ENCODE measurements at places on chromosomes 1 and 21.

GRCh38 chr1:2091611-2092604, 41.7 kb downstream of the PRKCZ start:
- DNase-seq = no peak

DNA sequence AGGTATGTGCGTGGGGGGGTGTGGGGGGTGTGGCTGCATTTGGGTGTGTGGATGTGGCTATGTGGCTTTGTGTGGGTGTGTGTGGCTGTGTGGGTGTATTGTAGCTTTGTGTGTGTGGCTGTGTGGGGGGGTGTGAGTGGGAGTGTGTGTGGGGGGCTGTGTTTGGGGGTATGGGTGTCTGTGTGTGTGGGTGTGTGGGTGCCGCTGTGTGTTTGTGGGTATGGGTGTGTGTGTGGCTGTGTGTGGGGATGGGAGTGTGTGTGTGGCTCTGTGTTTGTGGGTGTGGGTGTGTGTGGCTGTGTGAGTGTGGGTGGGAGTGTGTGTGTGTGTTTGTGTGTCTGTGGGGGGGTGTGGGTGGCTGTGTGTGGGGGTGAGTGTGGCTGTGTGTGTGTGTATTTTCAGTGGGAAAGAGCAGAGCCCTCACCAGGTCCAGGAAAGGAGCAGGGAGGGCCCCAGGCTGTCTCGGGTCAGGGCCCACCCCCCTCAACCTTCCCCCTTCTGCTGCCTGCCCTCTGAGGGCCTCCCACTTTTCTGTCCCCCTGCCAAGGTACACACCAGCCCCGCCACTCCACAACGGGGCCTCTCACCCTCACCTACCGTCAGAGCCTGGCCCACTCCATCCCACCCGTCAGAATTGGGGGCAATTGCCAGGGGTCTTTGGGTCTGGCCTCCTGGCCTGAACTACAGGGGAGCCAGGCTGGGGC, 1.9 kb upstream of the COL8A2 start:
- DNase-seq = no peak

DNA sequence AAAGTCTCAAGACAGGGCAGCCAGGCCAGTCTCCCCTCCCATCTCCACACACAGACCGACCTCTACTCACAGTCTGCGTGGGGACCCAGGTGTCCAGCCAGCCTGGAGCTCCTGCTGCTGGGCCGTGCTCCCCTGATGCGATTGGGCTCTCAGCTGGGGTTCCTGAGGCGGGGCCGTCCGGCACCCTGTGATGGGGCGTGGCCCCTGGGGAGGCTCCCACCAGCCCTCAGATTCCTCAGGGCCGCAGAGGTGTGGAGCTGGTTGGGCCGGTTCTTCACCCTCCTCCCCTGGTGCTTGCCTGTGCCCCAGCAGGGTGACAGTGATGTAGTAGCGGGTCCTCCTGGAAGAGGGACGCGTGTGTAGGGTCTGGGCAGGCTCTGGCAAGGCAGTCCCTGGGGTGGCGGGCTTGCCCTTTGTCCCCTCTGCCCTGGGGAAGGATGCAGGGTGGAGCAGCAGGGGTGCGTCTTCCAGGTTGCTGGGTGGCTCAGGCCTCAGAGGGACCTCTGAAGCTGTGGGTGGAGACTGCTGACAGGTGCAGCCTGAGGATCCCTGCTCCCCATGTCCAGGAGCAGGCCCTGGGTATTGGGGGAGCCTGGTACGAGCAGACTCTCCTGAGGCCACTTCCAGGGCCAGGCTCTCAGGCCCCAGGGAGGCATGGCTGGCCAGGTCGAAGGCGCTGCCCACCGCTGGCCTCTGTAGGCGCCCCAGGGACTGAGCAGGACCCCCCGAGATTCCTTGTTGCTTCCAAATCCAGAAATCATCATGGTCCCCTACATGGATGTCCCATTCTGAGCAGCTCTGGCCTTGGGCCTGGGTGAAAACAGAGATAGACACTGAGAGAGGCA, at the start of gene CRYBG2:
Gene CRYBG2, minus strand, starts transcription at position 155 of the 845 bp plus-strand sequence. CDS start 7,473 bp downstream, outside the sequence.
- DNase-seq = no peak

GRCh38 chr1:72412286-72412685, 129.9 kb upstream of the NEGR1 start:
- no peak for DNase-seq

DNA sequence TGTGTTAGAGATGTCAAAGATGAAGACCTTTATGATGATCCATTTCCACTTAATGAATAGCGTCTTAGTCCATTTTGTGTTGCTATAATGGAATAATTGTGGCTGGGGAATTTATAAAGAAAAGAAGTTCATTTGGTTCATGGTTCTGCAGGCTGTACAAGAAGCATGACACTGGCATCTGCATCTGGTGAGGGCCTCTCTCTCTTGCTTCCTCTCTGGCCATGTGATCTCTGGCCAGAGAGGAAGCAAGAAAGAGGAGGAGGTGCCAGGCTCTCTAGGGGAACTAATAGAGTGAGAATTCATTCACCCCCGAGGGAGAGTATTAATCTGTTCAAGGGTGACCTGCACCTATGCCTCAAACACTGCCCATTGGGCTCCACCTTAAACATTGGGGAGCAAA, 242.8 kb downstream of the DISC1 start:
- DNase-seq = no peak

DNA sequence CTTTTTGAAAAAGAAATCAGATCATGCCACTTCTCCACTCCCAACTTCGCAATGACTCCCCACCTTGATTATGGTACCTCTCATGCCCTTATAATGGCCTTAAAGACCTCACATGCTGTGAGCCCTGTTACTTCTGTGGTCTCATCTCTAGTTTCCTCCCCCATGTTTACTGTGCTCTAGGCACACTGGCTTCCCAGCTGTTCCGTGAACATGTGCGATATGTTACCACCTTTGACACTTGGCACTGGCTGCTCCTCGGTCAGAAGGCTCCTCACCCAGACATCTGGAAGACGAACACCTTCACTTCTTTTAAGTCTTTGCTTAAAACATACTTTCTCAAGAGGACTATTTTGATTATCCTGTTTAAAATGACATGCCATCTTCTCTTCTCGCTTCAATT, 14.3 kb upstream of the NTMT2 start:
- DNase-seq = no peak

- no peak for DNase-seq
Measured at GRCh38 chr1:24870551-24871195, 59.4 kb downstream of the RUNX3 start.

GRCh38 chr21:37153196-37153934, 80.3 kb downstream of the TTC3 start:
- no peak for DNase-seq

GRCh38 chr1:15681349-15682292, 2.5 kb upstream of the PLEKHM2 start:
- DNase-seq = no peak

DNA sequence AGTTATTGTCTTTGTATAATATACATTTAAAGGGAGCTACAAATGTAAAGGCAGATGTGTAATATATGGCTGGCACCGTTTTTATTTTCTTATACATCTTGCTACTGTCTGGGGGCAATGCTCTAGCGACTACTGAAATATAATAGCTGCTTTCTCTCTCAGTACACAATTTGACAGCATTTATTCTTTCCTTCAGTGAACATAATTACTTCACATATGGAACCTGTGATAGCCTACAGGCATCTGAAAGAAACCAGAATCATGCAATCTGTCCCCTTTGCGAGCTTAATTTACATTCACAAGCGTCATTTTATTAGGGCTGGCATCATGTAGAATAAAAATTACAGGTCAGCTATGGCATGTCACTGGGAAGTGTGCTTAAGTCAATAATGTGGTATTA, 557.5 kb upstream of the PTBP2 start:
- DNase-seq = no peak

- DNase-seq = no peak
Measured at GRCh38 chr1:167105271-167106118, 11.6 kb downstream of the STYXL2 start.

- DNase-seq = peak; percentile 65
Measured at GRCh38 chr1:94927405-94928175, 680 bp upstream of the CNN3 start.

DNA sequence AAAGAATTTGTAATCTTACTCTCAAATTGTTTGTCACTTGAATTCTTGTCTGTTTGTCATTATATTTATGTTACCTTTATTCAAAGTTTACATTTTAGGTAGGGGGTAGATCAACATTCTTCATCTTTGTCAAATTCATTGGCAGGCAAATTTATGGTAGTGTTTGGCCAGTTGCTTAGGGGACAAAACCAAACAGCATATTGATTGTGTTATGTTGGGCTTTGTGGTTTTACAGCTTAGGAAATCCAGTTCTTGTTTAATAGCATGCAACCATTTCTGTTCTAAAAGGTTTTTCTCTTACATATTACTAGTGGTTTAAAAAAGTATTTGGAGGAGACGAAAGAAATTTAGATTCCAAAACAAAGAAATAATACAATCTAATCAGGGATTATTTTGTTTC, 91.4 kb downstream of the HMCN1 start:
- no peak for DNase-seq

Measured in ACHN (cell line).